ENCODE measurements at places on chromosomes 6 and 20.

DNA sequence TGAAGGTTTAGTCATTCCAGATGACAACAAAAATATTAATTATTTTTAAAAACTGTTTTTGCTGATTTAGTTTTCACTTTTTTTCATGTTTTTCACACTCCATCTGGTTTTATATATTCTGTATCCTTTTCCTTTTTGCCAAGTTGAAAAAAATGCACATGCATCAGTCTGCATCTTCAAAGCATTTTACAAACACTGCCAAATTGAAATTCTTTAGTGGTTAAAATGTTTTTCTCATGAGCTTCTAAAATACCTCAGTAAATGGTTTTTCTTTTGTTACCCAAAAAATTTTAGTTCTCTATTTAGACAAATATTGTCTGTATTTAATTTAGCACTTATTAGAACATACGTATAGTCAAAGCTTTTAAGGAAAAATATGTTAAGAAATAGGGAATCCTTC is 386.9 kb upstream of the HSF2 start:
- no peak for DNase-seq

- DNase-seq, result no peak
Measured at GRCh38 chr6:96007663-96008062, 8.1 kb upstream of the FUT9 start.

DNA sequence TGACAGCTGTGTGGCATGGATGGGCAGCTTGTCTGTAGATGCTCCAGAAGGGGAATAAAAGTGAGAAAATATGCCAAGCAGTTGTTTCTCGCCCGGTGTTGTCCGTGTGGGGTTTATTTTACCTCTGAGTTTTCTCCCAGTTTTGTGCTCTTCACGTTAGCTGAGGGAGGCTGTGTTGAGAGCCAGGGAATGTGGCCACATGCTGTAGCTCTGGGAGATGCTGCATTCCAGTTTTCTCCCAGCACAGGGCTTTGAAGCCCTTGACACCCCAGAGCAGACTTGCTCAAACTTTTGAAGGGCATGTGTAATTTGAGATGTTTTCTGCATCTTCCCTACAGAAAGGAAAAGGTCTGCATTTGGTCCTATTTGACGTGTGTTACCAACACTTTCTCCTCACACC is 67.7 kb downstream of the RREB1 start:
- no peak for DNase-seq

DNA sequence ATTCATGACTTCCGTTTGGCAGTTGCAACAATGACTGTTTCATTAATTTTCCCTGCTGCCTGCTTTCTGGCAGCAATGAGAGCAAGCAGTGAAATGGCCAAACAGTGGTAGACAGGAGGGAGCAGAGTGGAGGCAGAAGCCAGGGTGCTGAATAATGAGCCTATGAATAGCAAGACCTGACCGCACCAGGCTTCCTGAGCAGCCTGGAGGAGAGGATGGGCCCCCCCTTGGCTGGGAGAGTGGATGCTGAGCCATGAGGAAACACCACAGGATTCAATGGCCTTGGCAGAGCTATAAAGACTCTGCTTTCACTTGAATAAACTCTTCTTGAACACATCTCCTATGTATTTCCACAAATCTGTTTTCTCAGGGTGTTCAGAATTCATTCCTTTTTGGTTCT is 68.1 kb upstream of the SNRPB2 start:
- DNase-seq, result no peak

GRCh38 chr20:8800089-8800488 is 268.8 kb upstream of the PLCB4 start:
- DNase-seq, result no peak

- no peak for DNase-seq
Measured at GRCh38 chr6:35170891-35171290, 29.8 kb upstream of the TCP11 start.

DNA sequence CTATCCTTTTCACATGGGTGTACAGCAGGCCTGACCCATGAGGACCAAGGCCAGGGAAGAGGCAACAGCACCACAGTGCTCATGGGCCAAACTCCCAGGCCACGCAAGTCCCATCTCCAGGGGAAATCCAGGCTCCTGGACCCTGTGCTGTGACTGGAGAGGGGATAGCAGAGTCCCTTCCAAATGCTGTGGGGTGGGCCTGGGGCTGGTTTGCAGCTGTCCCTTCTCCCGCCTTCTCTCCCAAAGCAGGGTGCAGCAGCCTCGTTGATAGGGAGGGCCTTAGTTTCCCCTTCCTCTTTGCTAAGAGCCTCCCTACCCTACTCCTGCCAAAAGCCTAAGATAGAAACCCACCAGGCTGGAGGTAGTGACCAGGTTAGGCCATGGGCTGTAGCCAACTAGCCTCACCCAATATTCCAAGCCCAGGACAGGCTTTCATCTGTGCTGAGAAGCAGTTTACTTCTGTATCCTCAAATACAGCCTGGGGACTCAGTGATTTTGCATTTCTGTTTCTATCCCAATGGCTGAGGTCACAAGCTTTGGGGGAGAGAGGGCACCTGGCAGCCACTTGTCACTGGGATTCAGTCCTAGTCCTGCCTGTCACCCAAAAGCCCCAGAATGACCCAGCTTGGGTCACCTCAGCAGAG is 1.4 kb downstream of the CTSZ start:
- no peak for DNase-seq

DNA sequence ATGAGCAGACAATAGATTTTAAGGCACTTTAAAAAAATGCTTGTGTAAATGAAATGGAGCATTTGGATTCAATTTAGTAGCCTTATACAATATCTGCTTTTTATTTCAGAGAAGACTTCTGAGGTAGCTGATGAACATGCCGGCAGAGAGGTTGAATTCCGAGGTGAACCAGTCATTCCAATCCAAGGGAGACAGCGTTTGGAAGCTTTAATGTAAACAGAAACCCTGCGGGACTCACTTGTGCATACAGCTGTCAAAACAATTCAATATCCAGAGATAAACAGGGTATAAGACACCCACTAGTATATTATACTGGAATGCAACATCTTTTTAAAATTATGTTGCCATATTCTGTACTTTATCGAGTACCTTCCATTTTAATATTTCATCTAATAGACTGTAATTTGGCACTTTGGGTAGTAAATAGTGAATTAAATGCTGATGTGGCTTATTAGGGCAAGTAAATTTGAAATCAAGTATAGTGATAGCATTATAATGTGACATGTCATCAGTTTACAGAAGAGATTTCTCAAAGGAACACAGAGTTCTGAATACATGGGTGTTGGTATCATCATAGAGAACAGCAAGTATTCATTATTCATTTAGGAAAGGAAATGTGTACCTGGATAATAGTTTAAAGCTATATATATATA is 347.7 kb downstream of the PRKN start:
- no peak for DNase-seq

DNA sequence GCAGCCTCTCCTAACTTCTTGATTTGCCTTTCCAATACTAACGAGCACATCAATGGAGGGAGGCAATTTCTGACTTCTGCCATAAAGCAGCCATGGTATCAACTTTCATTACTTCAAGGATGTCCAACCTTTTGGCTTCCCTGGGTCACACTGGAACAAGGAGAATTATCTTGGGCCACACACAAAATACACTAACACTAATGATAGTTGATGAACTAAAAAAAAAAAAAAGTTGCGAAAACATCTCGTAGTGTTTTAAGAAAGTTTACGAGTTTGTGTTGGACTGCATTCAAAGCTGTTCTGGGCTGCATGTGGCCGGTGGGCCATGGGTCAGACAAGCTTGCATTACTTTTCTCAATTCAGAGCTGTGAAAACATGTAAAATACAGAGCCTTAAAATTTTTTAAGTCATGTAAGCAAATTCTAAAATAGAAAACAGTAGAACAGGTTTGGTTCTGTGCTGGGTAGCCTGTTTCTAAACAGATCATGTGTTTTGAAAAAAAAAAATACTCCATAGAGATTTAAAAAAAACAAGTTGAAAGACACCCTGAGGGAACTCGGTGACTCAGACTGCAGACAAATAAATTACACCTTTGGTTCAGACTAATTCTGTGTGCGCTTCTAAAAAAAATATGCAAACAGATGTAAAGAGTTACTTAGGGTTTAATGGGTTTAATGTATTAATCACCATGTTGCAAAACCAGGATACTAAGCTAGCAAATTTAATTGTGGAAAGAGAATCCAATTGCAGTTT is 43.6 kb upstream of the SLC22A23 start:
- no peak for DNase-seq

DNA sequence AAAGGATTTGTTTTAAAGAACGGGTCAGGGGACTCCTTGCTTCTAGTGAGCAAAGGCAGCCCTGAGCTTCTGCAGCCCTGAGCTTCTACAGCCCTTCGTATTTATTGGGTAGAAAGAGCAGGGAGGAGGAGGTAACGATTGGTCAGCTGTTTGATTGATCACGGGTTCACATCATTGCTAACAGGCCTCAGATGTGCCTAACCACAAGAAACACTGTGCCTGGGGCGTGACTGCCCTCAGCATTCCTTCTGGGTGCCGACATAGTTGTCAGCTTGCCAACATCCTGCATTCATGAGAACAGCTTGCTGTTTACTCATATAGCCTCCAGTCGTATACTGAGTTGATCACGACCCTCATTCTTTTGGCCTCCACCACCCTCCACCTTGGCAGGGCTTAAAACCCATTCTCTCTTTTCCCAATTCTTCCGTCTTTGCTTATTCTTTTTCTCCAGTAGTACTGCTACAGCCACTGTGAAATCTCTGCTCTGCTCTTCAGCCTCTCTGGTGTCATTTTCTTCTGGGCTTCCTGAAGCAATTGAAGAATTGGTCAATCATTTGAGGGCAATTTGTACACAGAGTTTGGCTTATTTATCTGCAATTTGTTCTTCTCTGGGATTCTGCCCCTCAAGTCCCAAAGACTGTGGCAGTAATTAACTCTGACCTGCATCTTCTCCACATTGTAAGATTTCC is 25.4 kb upstream of the NOP56 start:
- no peak for DNase-seq

DNA sequence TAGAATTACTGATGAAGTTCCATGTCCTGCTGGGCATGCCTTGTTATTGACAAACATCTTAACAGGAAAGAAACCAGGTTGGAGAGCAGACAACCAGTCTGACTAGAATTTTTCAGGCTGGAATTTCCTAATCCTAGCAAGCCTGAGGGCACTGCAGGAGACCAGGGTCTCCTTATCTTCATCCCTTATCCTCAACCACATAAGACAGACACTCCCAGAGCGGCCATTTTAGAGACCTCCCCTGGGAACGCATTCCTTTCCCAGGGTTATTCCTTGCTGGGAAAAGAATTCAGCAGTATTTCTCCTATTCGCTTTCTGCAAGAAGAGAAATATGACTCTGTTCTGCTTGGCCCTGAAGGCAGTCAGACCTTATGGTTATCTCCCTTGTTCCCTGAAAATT is 803.7 kb downstream of the GRIK2 start:
- no peak for DNase-seq

- DNase-seq, result no peak
Measured at GRCh38 chr6:157497579-157497978, 116.6 kb downstream of the ZDHHC14 start.

GRCh38 chr6:8059129-8059528 is 5.1 kb downstream of the BLOC1S5 start:
- peak; percentile 66 for DNase-seq

GRCh38 chr6:166728884-166729530 is 102.0 kb upstream of the RPS6KA2 start:
- DNase-seq, result no peak

- no peak for DNase-seq
Measured at GRCh38 chr20:1370548-1371110, 22.2 kb downstream of the FKBP1A start.

DNA sequence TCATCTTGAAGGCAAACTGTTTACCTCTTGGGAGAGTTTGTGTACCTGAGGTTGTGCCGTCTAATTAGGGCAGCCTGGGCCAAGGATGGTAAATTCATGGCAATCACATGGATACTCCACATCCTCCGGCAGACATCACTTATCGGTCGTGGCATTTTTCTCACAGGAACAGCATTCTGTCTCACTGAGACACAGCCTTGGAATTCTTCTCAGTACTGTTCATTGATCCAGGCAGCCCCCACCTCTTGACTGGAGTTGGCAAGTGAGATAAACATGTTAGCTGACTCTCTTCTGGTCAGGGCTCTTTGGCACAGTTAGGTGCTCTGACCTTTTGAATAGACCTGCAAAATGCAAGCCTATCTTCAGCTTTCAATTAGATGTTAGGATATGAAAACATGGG is 511.4 kb upstream of the FLRT3 start:
- DNase-seq, result no peak

DNA sequence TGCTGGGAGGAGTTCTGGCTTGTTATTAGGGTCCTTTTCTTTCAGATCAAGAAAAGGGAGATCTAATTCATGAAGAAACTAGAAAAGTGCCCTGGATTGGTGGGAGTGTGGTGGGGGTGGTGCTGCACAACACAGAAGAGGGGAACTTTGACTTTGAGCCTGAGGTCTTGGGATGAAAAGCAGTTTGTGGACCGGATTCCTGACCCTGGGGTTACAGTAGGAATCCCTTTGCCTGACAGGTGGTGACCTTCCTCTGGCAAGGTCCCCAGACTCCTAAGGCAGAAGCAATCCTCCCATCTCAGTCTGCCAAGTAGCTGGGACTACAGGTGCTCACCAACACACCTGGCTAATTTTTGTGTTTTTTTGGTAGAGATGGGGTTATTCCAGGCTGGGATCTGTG is 45.3 kb upstream of the IER3 start:
- DNase-seq, result no peak

DNA sequence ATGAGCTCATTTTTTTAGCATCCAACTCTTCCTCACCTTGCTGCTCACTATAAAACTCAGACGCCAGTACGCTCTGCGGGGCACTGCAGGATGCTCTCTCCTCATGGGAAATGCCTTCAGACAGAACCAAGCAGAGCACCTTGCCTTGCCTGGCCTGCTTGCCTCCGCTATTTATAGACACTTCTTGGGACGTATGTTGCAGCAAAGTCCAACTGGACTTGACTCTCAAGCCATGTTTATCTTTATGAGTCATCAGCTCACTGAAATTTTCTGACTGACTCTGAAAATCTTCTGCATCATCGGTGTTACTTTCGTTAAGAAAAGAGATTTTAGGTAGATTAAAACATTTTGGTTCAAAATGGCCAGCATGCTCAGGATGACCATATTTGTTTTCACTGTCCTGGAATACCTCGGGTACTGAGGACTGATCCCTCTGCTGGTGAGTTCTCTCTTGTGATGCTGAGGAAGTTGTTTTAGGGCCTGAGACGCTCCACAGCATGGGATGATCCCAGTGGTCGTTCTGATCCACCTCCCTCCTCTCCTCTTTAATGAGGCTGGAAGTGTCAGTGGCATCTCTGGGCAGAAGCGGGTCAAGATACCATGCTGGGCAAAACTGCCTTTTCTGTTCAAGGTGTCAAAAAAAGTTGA is 204.5 kb downstream of the KIF16B start:
- no peak for DNase-seq

- peak; percentile 10 for DNase-seq
Measured at GRCh38 chr6:12916006-12916405, 199.4 kb downstream of the PHACTR1 start.

Measured in hematopoietic multipotent progenitor cell treated with erythropoietin and hydrocortisone succinate and interleukin-3 and kit ligand, for 6 days (in vitro differentiated cells).